ENCODE measurements at places on chromosomes 5 and 9. TPM values are rescaled to one million over a fixed set of nuclear protein-coding genes. Genes with fewer than 3 reads are reported as not detected.

The BTNL8 gene
- 0.87 TPM for total RNA-seq

The ARSI gene
- 1.4 TPM for total RNA-seq

The ZNF658 gene
- 9.7 TPM for total RNA-seq

The PDE6A gene
- total RNA-seq: not detected

The NSG2 gene
- total RNA-seq: 3.1 TPM

The FLT4 gene
- total RNA-seq: 3.4 TPM

The RPL12 gene
- 1,238 TPM for total RNA-seq

The CANX gene
- total RNA-seq: 598 TPM

The ZFP62 gene
- 49.8 TPM for total RNA-seq

The SLC45A2 gene
- total RNA-seq: 2.1 TPM

The CKMT2 gene
- 4.3 TPM for total RNA-seq

The PRRC2B gene
- total RNA-seq: 300 TPM

The C5orf34 gene
- total RNA-seq: 2.0 TPM

The IL5 gene
- total RNA-seq: not detected
